Tibial artery (tissue), 4 donors: ENCODE measurements at places on chromosomes 1 and 21.

- DNase-seq: no peak
Measured at GRCh38 chr1:199856216-199856780, 171.2 kb upstream of the NR5A2 start.

GRCh38 chr1:206439205-206439604, 31.1 kb upstream of the IKBKE start:
- no peak for DNase-seq

GRCh38 chr1:40353082-40353481, 20.4 kb upstream of the SMAP2 start:
- DNase-seq: no peak

- no peak for DNase-seq
Measured at GRCh38 chr1:95534985-95535384, 301.0 kb downstream of the RWDD3 start.

DNA sequence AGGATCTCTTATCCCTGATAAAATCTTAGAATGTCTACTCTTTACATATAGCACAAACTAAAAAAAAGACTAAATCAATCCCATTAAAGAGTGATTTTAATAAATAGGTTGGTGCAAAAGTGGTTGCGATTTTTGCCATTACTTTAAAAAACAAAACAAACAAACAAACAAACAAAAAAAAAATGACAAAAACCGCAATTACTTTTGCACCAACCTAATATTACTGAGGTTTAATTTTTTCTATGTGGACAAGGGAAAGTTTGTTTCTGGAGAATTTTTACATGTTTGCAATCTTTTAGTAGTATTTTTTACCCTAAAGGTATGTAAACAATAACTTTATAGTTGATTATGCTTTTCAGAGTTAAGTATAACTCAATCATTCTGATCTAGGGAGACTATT, 119.7 kb upstream of the ADAMTS5 start:
- DNase-seq: no peak

DNA sequence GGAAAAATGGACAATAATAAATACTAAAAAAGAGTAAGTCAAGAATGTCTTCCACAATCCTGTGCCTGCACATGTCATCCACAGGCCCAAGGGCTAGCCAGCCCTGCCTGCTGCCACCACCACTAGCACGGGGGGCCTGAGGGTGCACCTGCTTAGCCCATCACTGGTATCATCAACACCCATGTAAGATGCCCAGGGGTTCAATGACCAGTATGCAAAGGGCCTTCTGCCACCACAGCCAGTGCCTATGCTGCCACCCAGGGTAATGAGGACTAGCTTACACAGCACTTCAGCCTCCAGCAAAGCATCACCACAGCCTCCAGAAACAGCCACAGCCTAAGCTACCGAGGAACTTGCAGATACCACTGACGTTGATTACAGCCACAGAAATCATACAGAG, 46.3 kb downstream of the POFUT2 start:
- no peak for DNase-seq

DNA sequence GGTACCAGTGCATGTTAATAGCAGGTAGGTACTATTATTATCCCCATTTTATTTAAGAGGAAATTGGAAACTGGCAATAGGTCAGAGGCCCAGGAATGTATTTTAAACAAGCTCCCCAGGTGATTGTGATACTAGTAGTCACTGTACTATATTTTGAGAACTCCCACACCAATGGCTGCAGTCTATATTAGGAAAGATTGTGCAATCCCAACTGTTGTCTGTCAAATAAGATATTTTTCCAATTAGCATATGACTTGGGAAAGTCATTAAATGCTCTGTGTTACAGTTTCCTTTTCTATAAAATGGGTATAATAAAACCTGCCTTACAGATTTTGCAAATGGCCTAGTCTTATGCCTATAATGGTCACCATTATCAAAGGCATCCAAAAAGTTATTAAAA, 94.2 kb upstream of the DMRTA2 start:
- DNase-seq: no peak

GRCh38 chr1:78011050-78011449, 6.3 kb downstream of the DNAJB4 start:
- DNase-seq: no peak

GRCh38 chr21:25717491-25718147, 17.1 kb downstream of the ATP5PF start:
- no peak for DNase-seq
